ENCODE measurements at places on chromosomes 6 and 20. TPM values are rescaled to one million over a fixed set of nuclear protein-coding genes. Genes with fewer than 3 reads are reported as not detected.

DNA sequence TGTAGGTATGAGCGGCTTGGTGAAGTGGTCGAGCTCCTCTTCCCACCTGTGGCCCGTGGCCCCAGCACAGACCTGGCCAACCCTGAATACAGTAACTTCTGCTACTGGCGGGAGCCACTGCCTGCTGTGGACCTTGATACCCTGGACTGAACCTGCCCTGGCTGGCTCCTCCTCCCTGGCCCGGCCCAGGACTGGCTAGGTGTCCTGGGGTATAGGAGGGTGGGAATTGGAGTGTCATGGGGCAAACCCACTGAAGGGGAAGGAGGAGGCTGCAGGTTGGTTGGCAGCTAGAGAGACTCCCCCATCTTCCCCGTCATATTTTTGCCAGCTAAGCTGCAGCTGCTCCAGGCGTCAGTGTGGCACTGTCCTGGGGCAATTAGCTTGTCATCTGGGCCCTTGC lies 7.9 kb downstream of the EMILIN3 start:
- no peak for DNase-seq

The NEU1 gene
- 55.3 TPM for total RNA-seq

DNA sequence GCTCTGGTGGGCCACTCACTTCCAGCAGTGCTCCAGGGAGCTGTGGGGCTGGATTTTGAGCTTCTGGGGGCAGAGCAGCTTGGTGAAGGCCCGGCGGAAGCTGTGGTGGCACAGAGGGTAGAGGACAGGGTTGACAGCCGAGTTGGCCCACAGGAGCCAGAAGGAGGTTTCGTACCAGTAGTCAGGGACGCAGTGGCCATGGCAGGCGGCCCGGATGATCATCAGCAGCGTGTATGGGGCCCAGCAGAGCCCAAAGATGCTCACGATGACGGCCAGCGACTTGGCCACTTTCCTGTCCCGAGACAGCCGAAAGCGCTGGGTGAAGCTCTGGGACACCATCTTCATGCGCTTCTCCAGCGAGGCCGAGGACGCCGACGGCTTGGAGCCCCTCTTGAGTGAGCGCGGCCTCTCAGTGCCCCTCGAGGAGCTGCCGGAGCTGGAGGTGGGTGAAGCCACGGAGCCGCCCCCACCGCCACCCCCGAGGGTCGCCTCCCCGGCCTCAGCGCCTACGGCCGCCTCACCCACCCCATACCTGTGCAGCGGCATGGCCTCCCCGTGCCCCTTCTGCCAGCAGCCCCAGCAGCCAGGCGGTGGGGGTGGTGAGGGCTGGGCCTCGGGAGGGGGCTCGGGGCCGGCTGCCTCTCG lies 4.0 kb downstream of the HRH3 start:
- DNase-seq, result no peak

The DNMT3B gene
- total RNA-seq, result 6.8 TPM

- peak; percentile 47 for DNase-seq
These were observed 113.5 kb downstream of the OGFRL1 start for GRCh38 chr6:71402096-71402495.

The LPIN3 gene
- 4.5 TPM for total RNA-seq

GRCh38 chr6:7121700-7122241 lies 14.0 kb downstream of the RREB1 start:
- DNase-seq, result no peak

DNA sequence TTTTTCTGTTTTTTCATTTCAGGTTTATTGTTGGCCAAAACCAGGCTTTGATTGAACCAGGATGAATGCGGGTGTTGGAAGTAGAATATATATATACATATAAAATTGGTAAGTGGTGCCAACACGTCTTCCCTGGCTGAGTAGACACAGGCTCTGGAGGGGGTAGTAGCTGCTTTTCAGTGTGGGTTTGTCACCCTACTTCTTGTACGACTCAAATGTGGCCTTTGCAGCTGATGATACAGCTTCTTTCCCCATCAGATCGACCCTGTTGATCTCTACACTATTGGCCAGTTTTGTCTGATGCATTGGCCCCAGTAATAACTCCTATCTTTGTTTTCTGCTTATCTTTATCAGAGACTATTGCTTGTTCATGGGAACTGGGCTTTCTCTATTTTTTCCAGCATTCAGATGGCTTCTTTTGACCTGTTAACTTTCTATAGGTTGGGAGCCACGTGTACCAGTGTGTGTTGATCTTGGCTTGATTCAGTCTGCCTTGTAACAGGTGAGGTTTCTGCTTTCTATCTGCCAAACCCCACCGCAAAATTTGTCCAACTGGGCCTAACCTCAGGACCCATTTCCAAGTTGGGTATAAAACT lies 2.7 kb upstream of the ZNFX1 start:
- DNase-seq, result no peak
